ENCODE measurements at places on chromosomes 3 and 15.

- DNase-seq = no peak
Measured at GRCh38 chr15:58404020-58404419, 27.8 kb upstream of the LIPC start.

- no peak for DNase-seq
Measured at GRCh38 chr3:152638707-152639450, 196.1 kb upstream of the P2RY1 start.

DNA sequence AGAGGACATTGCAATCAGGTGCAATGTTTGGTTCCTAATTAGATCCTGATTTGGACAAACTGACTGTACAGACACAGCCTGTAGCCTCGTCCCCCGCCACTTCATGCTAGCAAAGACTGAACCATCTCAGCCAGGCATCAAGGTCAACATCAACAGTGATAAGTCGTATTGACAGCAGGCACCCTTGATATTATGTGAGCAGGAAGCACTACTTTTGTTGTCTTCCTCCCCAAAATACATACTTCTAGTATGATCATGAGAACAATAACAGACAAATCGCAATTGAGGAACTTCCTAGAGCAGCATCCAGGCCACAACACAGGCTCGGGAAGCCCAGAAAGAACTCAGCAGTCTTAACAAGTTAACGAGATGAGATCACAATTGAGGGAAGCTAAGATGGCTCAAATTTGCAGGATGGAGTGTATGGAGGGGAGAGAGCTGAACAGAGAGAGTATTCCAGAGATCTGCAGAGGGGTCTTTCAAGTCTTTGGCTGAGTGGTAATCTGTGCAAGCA lies 20.4 kb downstream of the TGM5 start:
- DNase-seq = no peak

- DNase-seq = no peak
Measured at GRCh38 chr3:50617911-50618481, 1.0 kb downstream of the MAPKAPK3 start.

GRCh38 chr15:47750030-47750739 lies 32.9 kb downstream of the SEMA6D start:
- DNase-seq = no peak

- no peak for DNase-seq
Measured at GRCh38 chr15:85151861-85152260, 170.2 kb downstream of the PDE8A start.

GRCh38 chr3:47381317-47382157 lies 716 bp downstream of the PTPN23 start:
- peak; percentile 90 for DNase-seq

GRCh38 chr3:107206141-107206540 lies 171.1 kb upstream of the CCDC54 start:
- peak; percentile 30 for DNase-seq

DNA sequence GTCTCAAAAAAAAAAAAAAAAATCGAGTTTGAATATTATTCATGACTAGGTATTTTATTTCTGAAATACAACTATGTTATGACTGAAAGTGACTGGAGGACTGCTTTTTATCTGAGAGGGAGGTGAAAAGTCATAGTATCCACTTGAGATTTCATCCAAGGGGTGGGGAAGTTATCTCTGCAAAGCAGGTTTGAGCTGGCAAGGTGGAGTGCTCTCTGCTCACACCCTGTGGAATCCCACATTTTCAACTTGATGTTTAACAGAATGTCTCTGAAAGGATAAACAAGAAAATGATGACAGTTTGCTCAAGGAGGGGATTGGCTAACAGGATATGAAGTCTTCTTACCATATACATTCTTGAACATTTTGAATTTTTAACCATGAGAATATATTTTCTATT lies 27.3 kb upstream of the SEC62 start:
- no peak for DNase-seq

DNA sequence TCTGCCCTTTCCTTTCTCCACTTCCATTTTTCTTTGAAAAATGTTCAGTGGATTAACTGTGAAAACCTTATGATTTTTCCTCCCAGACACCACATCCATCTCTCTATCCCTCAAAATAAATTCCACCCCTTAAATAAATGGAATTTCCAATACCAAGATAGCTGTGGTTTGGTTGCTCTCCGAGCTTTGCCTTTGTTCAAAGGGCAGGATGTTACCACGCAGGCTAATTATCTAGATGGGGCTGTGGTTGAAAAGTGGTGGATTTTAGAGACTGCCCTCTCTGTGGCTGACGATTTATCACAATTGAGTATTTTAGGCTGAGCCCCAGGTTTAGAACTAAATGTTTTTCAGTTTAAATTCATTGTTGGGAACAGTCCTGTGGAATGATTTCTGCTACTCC lies 36.9 kb upstream of the CMSS1 start:
- no peak for DNase-seq

DNA sequence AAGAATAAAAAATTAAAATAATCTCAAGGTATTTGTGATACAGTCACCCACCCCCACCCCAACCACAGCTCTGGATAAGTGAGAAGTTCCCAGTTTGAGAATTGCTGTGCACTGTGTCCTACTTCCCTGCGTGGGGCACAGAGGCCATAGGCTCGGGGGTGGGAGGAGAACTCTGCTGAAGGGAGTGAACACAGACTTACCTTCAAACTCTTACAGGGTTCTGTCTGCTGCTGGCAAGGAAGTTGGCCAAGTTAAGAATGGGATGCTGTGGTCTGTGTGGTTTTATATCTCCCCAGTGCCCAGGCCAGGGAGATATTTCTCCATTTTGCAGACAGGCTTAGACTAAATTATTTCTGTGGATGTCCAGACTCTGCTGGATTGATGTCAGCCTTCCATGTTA lies 37.6 kb downstream of the SPTSSB start:
- no peak for DNase-seq

- no peak for DNase-seq
Measured at GRCh38 chr15:49718846-49719245, 98.0 kb downstream of the DTWD1 start.

- peak; percentile 79 for DNase-seq
Measured at GRCh38 chr3:124688581-124689454, 41.4 kb upstream of the UMPS start.

GRCh38 chr3:159765030-159765859 lies 223.4 kb upstream of the IL12A start:
- peak; percentile 70 for DNase-seq

DNA sequence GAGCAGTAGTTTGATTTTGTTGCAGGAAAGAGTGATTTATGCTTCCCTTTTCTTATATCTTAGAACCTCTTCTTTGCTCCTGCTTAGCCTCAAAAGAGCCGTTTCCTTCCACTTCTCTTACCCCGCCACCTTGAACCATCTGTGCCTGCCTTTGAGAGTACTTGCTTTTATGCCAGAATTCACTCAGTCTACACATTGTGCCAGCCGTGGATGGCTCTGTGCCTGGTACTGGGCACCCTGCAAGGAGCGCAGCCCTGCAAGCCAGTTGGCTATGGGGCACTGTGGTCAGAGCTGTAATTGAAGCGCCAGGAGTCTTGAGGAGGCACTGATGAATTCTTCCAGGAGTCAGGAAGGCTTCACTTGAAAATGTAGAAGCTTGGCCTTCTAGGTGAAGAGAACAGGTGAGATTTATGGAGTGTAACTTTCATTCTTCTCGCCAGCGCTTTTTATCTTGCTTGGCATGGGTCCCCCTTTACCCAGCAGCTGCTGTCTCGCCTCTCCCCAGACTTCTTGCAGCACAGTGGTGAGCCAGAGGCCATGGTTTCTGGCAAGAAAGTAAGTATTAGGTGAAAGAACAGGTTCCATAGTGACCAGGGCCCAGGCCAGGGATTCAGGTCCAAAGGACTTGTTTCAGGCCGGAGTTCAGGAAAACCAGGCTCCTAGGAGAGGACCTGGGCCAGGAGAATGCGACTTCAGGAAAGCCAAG lies 4.9 kb downstream of the TMED3 start:
- DNase-seq = no peak

- DNase-seq = no peak
Measured at GRCh38 chr3:59963676-59964075, 913.9 kb upstream of the CFAP20DC start.

GRCh38 chr15:69288011-69288410 lies 10.7 kb upstream of the PAQR5 start:
- DNase-seq = no peak

- DNase-seq = no peak
Measured at GRCh38 chr3:18809640-18810305, 338.5 kb upstream of the KCNH8 start.

DNA sequence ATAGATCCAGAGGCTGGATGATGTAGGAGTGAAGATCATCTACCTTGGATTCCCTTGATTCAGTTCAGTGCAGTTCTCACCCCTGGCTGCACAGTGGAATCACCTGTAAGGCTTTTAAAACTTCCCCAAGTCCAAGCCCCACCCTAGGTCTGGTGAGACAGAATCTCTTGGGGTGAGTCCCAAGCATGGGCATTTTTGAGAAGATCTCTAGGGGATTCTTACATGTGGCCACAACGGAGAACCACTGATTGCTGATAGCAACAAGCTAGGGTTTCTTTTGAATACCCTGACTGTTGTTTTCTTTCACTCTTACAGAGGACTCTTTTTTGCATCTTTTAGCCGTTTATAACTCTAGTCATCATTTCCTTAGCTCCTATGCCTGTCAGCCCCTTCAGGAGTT lies 204.9 kb upstream of the RASGRP1 start:
- no peak for DNase-seq

DNA sequence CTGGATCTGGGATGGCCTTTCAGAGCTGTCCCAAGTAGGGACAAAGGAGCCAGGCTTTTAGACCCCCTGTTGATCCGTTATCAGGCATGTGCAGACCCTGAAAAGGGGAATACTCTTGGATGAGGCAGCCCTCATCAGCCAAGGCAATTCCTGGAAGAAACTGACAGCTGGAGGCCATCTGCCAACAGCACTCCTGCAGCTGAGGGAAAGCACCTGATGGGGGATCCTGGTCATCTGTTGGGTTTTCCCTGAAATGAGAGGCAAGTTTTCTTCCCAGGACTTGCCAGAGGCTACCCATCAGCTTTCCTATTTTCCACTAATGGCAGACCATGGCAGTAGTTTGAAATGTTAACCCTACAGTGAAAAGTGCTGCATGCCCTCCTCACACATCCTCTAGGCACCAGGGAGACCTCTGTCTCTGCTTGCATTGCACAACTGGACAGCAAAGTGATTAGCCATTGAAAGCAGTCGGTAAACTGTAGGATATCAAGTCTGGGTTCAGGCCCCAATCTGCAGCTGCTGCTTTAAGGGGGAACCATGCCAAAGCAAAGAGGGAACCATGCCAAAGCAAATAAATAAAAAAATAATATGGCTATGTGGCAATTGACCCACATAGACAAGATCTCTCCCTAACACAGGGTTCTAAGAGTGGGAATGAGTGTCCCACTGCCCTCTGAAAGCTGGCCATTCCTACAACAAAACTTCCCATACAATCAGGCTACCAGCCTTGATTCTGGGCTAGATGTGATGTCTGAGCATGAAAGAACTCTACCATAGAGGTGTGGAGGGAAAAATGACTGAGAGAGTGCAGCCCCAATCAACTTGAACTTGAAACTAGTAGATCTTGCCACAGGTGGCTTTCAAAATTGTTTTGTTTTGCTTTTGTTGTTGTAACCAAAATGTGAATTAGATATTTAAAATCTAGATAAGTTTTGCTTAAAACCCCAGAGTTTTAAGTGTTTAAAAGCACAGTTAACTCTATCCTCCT lies 232.0 kb upstream of the STT3B start:
- no peak for DNase-seq

- DNase-seq = no peak
Measured at GRCh38 chr15:66833371-66833770, 131.3 kb downstream of the SMAD6 start.

DNA sequence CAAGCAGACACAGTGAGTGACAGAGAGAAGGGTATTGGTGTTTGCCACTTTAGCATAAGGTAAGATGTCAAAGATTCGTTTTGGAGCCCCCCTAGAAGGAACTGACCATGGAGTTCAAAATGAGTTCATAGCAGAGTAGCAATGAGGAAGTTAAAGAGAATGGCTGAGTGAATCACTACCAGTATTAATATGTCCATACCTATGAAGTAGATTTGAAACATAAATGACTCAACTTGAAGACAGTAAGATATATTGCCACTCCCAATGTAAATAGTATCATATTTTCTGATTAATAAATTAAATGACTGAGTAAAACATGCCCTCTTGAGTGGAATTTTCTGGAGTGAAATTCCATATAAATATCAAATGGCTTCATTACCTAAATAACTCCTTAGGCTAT lies 675.1 kb downstream of the NLGN1 start:
- no peak for DNase-seq

DNA sequence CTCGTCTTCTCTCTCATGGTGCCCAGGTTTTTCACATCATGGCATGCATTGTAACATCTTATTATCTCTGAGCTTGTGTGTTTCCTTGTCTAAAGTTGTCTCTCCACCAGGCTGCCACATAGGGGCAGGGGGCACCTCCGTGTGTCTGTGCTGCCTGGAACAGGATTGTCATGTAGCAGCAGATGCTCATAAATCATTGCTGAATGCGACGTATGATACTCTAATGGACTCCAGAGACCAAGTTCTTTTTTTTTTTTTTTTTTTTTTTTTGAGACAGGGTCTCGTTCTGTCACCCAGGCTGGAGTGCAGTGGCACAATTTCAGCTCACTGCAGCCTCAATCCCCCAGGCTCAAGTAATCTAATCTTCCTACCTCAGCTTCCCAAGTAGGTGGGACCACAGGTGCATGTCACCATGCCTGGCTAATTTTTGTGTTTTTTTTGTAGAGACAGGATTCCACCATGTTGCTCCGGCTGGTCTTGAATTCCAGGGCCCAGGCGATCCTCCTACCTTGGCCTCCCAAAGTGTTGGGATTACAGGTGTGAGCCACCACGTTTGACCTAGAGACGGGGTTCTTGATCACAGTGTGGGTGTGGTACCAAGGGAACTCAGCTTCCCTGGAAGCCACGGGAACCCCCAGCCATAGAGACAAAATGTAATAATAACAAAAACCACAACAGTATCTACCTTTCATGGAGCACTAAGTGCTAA lies 4.7 kb upstream of the DNASE1L3 start:
- no peak for DNase-seq

GRCh38 chr3:39050029-39050428 lies 1.7 kb downstream of the SCN11A start:
- DNase-seq = no peak

GRCh38 chr3:163056874-163057497 lies 1560.4 kb downstream of the OTOL1 start:
- peak; percentile 4 for DNase-seq

DNA sequence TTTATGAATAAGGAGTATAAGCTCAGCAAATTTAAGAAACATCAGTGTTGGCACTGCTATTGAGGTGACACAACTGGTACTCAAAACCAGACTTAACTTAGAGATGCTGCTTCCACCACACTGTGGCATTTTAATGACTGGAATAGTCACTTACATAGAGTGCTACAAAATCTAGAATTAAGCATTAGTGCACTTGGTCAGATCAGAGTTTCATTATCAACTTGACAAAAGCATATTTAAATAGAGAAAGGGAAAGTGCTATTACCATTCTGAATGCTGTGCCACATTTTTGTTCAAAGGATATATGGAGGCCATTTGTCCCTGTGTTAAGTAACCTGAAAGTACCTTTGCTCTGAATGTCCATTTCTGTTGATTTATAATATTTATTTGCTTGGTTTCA lies 800.7 kb upstream of the ALCAM start:
- DNase-seq = no peak

- no peak for DNase-seq
Measured at GRCh38 chr3:7307410-7307809, 446.5 kb downstream of the GRM7 start.
